Activated CD4-positive, alpha-beta T cell treated with anti-CD3 and anti-CD28 coated beads, Interleukin-2, amount 10 ng/mL, durations not matched to agents 24 days and 14 days (primary cell): ENCODE measurements at places on chromosomes 6 and 20. TPM values are rescaled to one million over a fixed set of nuclear protein-coding genes. Genes with fewer than 3 reads are reported as not detected.

The TBX18 gene
- total RNA-seq, result not detected in 2 replicates

The MDFI gene
- total RNA-seq, result not detected in 2 replicates

The ROMO1 gene
- 82.3 and 94.9 TPM in 2 replicates for total RNA-seq

The CST5 gene
- not detected in 2 replicates for total RNA-seq

The TCF21 gene
- total RNA-seq, result not detected in 2 replicates

The PCSK2 gene
- total RNA-seq, result not detected in 2 replicates

The EPPIN gene
- total RNA-seq, result not detected in 2 replicates

The ZNF831 gene
- total RNA-seq, result 3.1 and 3.4 TPM in 2 replicates

The CLPSL2 gene
- total RNA-seq, result not detected in 2 replicates

The MEI4 gene
- total RNA-seq, result not detected in 2 replicates
